ENCODE measurements at places on chromosomes 5 and 9.

DNA sequence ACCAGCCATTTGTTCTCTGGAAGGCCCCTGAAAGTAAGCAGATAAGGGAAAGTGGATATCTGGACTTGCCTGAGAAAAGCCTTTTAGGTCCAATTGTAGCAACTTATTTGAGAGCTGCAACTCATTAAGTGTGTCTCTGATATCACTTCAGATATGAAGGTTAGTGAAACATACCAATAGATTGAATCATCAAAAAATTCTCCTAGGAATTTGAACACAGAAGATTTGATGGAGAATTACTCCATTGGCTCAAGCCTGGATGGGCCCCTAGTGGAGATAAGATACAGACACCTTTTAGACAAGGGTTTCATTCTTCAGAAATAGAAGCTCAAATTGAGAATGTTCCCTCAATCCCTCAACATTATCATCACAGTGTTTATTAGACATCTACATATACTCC lies 356.7 kb downstream of the NDUFS4 start:
- DNase-seq = no peak

GRCh38 chr9:115524453-115525059 lies 406.6 kb upstream of the TNC start:
- no peak for DNase-seq

GRCh38 chr5:170781946-170782345 lies 1.6 kb upstream of the GABRP start:
- DNase-seq = no peak

DNA sequence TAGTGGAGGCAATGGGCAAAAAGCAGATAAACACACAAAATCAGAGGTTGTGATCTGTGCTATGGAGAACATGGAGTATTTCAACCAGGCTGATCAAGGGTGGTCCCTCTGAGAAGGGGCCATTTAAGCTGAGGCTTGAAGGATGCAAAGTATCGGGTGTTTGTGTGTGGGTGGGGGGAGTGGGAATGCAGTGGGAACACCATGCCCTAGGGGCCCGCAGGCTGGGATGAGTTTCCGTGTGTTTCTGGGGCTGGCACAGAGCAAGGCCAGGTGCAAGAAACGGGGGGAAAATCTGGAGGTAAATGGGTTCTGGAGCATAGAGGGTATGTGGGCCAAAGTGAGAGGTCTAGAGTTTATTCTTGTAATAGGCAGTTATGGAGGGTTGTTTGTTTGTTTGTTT lies 13.8 kb upstream of the LARP1 start:
- DNase-seq = no peak
